Muscle of back (tissue), 13 donors: ENCODE measurements at places on chromosomes 1 and 21. TPM values are rescaled to one million over a fixed set of nuclear protein-coding genes. Genes with fewer than 3 reads are reported as not detected.

C21orf58 gene
- 6.7 TPM for polyA plus RNA-seq

GRCh38 chr1:231153726-231154125, 8.1 kb upstream of the TRIM67 start:
- DNase-seq: no peak

- DNase-seq: peak; percentile 87
Measured at GRCh38 chr21:31343680-31344480, at the start of gene TIAM1. TSS of gene TIAM1 (minus strand) at chr21:31344261. CDS start at chr21:31266972, 77,289 bp downstream.

- DNase-seq: no peak
Measured at GRCh38 chr21:33019885-33020557, 5.7 kb upstream of the OLIG2 start.

C1QA gene
- 27.5 TPM for polyA plus RNA-seq

- DNase-seq: peak; percentile 20
Measured at GRCh38 chr1:91687452-91687851, 186.8 kb downstream of the CDC7 start.

- DNase-seq: no peak
Measured at GRCh38 chr1:204701229-204701628, 15.7 kb upstream of the LRRN2 start.

DNA sequence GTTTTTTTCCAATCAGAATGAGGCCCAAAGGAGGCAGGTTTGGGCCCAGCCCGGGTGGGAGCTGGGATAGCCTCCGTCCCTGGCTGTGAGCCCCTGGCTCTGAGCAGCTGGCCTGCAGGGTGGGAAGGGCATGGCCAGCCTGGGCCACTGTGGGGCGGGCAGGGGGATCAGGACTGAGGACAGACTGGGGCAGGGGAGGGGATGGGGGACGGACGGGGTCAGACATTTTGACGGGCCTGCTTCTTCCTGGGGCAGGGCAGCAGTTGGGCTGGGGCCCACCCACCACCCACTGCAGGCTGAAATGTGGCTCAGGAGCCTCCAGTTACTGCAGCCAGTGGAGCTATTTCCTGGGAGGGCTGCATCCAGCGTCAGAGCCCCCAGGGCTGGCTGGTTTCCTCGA, 2.5 kb upstream of the SLC6A9 start:
- no peak for DNase-seq

NPR1 gene
- 14.2 TPM for polyA plus RNA-seq

GRCh38 chr1:202045705-202046104, 35.3 kb downstream of the ELF3 start:
- DNase-seq: no peak

DNA sequence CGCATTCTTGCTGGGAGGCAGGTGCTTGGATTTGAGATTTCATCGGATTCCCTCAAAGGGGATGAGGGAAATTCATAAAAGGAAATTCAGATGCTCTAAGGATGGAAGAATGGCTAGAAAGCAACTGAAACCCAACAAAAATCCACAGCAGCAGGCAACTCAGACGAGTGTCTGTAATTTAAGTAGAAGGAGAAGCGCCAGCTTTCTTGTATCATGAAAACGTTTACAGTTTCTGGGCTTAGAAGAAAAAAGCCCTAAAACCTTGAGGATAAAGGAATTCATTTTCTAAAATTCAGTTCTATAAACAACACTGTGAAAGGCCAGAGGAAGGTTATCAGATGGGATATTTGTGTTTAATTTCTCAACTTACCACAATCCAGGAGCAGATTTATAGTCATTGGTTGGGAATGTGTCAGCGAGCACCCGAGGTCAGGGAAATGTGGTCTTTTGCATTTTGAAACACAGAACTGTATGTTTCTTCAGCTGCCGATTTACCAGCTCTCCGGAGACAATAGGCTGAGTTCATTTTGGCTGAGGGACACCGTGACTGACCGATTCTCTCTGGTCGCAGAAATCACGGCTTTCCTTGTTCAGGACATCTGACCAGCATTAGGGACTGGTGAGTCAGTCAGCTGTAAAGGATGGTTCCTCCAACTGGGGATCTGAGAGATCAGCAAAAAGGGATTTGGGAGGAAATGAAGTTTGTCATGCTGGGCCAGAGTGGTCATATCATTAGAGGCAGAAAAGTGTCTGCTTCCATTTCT, 111.6 kb upstream of the ERRFI1 start:
- DNase-seq: peak; percentile 88

KRTAP11-1 gene
- polyA plus RNA-seq: not detected

DNA sequence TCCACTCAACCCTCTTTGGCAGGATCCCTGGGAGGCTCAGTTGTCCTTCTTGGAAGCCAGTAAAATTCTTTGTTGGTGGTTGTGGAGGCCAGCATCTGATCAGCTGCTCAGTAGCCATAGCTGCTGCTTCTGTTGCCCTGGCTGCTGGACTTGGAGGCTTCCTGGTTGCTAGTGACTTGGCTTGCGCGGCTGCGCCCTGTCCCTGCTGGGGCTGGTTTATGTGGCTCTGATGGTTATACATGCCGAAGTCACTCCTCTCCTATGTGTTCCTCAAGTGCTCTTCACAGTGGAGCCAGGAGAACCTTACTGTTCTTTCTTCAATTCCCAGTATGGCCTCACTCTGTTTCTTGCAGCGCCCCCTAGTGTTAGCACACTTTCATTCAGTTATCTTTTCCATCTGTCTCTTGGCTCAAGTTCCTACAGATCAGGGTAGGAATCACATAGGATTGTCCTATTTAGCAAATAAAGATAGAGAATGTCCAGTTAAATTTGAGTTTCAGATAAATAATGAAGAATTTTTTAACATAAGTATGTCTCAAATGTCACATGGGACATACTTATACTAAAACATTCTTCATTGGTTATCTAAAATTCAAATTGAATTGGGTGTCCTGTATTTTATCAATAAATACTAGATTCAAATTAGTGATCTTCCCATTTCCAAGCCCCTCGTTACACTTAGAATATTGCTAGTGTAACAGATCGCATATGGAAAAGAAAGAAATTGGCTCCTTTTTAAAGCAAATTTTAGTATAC, 176.5 kb downstream of the TGFB2 start:
- no peak for DNase-seq

DNA sequence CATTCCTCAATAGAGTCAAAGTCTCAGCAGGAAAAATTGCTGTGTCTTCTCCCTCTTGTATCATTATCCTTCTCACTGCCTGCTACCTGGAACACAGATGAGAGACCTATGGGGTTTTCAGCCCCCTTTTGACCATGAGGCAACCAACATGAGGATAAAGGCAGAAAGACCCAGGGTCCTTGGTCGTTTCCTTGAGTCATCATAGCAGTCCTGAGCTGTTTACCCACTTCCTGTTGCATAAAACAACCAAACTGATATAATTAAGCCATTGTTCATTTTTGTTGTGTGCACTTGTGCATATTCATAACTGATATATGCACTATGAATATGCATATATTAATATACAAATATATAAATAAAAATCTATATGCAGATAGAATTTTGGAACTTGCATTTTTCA, 188.3 kb upstream of the MAP1LC3C start:
- no peak for DNase-seq

GRCh38 chr21:44931137-44931500, 8.7 kb upstream of the SLX9 start:
- DNase-seq: peak; percentile 49

DNA sequence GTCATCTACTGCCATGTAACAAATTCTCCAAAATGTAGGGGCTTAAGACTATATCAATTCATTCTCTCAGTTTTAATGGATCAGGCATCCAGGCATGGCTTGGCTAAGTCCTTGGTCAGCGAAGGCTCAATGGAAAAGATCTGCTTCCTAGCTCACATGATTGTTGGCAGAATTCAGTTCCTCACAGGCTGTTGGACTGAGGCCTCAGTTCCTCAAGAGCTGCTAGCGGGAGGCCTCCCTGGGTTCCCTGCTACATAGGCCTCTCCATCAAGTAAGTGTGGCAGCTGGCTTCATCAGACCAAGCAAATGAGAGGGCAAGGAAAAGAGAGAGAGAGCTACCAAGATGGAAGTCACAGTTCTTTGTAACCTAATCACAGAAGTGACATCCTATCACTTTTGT, 19.6 kb upstream of the EYA3 start:
- DNase-seq: no peak

DNA sequence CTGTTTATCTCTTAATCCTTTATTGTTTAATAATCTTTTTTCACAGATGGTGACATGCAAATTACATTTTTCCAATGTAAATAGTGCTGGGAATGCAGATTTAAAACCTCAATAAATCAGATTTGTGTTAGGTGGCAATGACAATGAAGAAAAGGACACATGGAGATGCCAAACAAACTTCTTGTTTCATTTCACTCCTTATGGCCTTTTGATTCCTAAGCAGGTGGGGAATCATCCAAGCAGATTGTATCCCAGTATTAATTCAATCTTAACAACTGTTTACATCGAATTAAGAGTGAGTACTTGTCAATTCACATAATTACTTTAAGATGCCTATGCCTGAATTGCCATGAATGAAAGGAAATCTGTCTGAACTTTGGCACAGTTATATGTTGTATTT, 98.9 kb upstream of the RGS18 start:
- DNase-seq: no peak

NUP210L gene
- not detected for polyA plus RNA-seq

ERRFI1 gene
- polyA plus RNA-seq: 5.2 TPM

- no peak for DNase-seq
Measured at GRCh38 chr1:204992998-204993314, 50.1 kb upstream of the CNTN2 start.

HORMAD1 gene
- polyA plus RNA-seq: not detected

- no peak for DNase-seq
Measured at GRCh38 chr1:31707711-31708110, 3.9 kb upstream of the COL16A1 start.

- DNase-seq: no peak
Measured at GRCh38 chr21:41095983-41096382, 72.0 kb upstream of the BACE2 start.

GRCh38 chr1:240109130-240109529, 17.4 kb downstream of the FMN2 start:
- DNase-seq: no peak

DNA sequence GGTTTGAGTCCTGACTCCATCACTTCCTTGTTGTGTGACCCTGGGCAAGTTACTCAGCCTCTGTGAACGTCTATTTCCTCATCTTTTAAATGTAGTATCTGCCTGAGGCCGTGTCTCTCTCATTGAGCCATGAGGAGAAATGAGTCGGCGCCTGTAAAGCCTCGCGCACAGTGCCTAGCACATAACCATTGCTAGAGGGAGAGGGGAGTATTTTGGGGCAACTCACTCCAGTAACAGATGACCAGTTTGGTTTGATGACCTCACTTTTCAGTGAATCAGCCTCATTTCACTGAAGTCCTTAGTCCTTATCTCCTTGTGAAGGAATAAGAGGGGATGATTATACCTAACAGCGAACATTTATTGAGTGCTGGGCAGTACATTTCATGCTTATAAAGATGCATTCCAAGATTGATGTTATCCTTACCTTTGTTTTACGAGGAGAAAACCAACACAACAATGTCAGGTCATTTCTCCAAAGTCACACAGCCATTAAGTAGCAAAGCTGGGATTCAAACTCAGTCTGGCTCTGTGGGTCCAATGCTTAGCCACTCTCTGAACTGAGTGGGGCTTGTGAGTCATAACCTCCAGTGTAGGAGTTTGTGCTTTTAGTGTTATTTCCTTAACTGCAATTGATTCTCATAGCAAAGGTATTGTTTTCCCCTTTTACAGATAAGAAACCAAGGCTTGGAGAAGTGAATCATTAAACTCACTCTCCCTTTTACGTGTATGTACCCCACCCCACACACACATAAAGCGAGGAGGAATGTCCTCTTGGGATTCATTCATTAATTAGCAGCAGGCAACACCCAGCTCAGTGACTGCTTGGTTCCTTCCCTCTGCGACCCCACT, 25.9 kb downstream of the KCNC4 start:
- DNase-seq: peak; percentile 31

GRCh38 chr1:155226188-155226909, 17.9 kb downstream of the MTX1 start:
- peak; percentile 90 for DNase-seq

DNA sequence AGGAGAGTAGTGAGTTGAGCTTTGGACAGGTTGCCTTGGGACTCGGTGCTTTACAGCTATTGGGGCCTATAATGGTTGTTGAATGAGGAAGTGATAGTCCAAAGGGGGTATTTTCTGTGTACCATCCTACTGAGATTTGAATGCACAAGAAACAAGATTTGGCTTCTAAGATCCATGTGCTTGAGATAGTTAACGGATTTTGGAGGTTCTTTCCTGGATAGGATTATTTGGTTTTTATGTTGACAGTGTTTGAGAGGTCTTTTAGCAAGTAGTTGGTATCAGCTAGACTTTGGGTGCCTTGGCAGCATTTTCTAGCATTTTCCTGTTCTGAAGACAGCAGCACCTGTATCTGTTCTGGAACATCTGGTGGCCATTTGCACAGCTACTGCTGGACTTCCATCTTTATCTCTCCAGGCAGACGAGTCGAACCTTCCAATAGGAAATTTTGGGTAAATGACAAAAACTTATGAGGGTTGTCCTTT, 3.6 kb upstream of the SCAF4 start:
- no peak for DNase-seq
